ENCODE measurements at places on chromosomes 2 and 18.

DNA sequence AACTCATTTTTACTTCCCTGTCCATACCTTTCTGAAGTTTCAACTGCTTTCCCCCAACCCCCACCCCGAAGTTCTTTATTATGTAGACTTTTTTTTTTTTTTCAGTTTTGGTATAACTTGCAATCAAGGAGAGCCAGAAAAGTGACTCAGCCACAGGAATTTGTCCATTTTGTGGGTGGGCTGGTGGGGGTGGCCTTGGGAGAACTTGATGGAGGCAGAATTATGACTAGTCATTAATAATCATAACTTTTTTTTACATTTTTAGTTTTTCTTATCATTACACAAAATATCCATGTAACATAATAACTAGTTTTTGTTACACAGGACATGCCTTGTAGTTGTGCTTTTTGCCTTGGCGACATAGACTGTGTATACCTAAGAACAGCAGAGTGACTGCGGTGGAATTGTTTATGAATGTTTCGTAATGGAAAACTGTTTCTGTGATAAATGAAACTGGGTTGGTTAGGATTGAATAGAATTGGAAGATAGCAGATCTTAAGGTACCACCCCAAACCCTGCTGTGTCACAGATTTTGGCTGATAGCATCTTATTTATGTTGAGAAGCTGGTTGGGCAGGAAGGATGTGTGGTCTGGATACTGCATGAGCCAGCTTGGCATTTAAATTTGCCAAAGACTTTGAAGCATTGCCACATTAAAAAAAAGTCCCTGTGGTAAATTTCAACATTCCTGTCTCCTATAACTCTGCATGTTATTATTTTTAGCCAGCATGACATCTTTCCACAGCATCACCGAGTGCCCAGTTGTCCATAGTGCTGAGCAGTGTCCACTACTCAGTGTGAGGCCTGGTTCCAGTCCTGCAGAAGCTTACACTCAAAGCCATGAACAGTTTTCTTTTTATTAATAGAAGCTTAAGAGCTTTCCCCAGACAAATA lies 30.7 kb downstream of the LYPD6B start:
- DNase-seq, result no peak

- DNase-seq, result no peak
Measured at GRCh38 chr2:51258301-51258700, 226.4 kb upstream of the NRXN1 start.

DNA sequence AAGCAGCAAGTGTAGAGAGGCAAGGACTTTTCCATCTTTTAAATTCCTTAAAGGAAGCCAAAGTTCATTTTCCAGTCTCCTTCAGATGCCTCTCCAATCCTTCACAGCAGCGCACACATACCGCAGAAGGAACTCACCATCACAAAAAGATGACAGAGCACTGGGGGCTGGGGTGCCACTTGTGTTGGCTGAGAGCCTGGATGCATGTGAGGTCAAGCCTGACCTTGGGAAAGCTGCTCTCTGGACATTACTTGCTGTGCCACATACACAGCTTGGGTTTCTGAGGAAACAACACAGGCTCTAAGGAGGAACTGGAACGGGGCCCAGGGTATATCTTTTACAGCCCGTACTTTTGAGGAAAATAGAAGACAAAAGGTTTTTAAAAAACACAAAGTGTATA lies 364.3 kb upstream of the MEX3C start:
- DNase-seq, result no peak

DNA sequence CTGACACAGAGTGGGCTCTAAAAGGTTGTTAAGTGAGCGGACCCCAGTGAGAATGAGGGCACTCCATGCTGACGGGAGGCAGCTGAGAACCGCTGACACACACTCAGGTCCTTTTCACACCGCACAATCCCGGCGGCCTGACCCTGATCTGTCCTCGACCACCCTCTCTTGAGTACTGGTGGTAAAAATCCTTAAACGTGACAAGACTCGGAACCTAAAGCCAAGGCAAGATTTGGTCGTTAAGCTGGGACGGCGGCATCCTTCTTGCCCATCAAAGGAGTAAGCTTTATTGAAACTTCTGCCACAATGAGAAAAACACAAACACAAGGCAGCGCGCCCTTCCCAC lies 569 bp downstream of the TMX3 start:
- no peak for DNase-seq

DNA sequence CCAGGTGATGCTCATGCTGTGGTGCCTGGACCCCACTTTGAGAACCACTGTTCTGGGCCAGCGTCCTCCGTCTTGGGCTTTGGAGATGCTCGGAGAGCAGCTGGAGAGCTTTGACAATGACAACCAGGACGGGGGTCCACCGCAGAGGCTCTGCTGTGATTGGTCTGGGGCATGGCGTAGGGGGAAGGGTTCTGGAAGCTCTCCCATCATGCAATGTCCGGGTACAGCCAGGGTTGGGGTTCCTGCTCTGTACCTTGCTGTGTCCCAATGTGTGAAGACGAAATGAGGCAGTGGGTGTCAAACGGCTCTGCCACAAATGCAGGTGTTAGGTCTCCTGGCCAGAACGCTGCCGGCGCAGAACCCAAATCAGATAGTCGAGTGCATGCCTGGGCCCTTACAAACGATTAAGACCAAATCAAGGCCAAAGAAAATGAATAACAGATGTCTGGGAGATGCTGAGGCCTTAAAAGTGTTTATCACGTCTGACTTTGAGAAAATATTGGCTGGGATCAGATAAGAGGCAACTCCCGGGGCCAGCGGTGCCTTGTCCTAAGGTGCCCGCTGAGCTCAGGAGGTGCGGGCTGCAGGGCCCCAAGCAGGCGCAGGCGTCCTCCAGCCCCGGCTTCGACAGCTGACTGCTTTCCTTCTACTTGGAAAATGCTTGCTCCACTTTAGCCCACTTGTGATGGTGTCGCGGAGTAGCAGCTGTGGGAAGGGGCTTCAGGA lies 117.2 kb downstream of the VAPA start:
- DNase-seq, result no peak

- no peak for DNase-seq
Measured at GRCh38 chr2:231666171-231667095, 41.9 kb upstream of the PTMA start.

GRCh38 chr18:47595831-47596501 lies 334.5 kb downstream of the SMAD2 start:
- peak; percentile 5 for DNase-seq

DNA sequence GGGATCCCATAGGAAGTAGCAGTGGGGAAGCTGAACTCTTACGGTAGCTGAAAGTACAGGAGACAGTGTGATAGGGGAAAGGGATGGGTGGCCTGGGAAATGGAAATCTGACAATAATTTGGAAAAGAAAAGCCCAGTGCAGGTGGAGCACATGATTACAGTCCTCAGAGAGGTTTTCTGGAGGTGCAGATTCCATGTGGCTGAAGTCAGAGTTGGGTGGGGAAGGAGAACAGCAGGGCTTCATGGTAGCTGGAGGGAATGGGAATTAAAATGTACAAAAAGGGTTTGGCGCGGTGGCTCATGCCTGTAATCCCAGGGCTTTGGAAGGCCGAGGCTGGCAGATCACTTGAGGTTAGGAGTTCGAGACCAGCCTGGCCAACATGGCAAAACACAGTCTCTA lies 12.2 kb downstream of the HRH4 start:
- no peak for DNase-seq

DNA sequence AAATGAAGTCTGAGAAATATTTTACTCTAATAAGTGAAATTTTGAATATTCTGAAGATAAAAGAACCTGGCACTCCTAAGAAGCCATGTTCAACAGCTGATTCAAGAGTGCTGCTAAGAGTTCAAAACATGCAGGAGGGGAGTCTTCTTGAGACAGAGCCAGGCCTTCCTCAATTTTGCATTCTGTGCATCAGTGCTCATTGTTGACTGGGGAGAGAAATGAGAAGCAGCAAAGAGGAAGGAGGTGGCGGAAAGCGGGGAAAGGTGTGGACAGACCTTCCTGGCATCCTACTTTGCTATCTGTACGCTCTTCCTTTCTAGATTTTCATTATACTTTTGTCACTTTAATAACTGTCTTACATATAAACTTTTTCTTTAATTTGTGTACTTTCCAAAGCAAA lies 29.7 kb upstream of the TXNDC2 start:
- no peak for DNase-seq

DNA sequence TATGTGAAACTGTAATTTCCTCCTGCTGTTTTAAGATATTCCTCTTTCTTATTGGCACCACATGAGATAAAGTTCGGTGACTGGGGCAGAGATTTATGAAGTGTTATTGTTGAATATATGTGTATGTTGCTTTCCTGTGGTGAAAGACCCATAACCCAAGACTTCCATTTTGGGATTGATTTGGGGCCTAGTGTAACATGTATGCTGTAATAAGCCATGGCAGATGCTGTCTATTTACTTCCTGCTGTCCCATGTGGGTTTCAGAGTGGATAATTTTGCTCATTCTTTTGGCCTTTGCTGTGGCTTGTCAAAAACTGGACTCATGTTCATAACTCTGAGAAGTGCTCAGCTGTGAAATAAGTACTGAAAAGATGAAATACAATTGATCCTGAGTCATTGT lies 10.8 kb upstream of the MYO1B start:
- no peak for DNase-seq

DNA sequence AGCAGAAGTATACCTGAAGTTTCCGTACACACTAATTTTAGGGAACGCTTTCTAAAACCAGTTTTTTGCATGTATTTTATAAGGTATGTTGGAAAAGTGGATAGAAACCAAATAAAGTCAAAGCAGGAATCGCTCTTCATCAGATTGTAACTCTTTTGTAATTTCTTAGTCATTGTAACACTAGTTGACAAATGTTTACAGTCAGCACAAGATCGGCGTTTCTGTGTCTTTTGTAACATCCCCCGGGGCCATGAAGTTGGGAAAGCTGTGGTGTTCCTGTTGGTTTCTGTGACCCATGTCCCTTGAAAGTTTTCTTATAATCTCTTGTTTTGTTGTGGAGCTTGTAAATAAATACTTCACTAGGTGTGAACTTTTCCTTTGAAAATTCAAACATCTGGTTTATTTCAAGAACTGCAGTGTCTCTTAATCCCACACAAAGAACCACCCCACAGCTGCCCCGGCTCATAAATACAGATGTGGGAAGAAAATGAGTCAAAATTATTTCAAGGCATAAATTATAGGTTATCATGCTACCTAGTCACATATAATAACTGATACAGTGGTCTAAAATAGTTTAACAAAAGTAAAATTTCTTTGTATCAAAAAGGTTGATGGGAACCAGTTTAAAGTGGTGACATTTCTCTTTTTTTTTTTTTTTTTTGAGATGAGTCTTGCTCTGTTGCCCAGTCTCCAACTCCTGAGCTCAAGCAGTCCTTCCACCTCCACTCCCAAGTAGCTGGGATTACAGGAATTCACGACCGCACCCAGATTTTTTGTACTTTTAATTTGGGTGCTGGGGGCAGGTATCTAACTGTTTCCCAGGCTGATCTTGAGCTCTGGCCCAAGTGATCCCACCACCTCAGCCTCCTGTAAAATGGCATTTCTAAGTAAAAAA lies 751 bp upstream of the NMI start:
- DNase-seq, result no peak

DNA sequence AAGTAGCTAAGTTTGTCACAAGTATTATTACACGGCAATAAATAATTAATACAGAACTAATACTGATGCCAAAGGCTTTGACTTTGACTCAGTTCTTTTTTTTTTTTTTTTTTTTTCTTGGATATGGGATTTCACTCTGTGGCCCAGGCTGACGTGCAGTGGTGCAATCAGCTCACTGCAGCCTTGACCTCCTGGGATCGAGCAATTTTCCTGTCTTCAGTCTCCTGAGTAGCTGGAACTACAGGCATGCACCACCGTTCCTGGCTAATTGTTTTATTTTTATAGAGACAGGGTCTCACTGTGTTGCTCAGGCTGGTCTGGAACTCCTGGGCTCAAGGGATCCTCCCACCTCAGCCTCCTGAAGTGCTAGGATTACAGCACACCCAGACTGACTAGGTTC lies 284.5 kb downstream of the SS18 start:
- DNase-seq, result no peak

DNA sequence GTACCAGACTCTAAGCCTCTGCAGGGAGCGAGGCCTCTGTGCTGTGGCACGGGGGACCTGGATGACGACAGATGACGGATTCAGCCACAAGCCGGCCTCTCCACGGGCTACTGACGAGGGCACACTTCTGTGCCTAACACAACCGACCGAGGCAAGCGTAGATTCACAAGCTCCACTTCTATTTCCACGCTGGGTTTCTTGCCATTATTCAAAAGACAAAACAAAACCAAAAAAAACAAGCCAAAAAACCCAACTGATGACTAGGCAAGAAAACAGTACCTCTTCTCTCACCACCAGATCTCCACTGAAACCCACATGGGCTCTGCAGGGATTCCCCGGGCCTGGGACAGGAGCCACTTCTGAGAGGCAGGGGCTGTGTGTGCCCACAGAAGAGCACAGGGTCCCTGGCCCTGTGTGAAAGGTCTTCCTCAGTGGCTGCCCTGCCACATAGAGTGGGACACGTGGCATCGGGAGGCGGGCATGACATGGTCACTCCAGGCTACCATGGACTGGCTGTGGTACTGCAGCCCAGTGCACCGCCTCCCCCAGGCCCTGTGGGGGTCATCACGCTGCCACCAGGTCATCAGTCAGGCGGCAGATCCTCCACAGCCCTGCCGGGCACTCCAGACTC lies 254.7 kb downstream of the HDAC4 start:
- DNase-seq, result no peak

- no peak for DNase-seq
Measured at GRCh38 chr2:42385225-42385624, 24.2 kb upstream of the COX7A2L start.

- no peak for DNase-seq
Measured at GRCh38 chr18:65411061-65411460, 339.8 kb upstream of the CDH7 start.

- DNase-seq, result no peak
Measured at GRCh38 chr18:80231151-80231550, 16.2 kb downstream of the PARD6G start.

GRCh38 chr2:964562-964961 lies 13.9 kb downstream of the SNTG2 start:
- no peak for DNase-seq

DNA sequence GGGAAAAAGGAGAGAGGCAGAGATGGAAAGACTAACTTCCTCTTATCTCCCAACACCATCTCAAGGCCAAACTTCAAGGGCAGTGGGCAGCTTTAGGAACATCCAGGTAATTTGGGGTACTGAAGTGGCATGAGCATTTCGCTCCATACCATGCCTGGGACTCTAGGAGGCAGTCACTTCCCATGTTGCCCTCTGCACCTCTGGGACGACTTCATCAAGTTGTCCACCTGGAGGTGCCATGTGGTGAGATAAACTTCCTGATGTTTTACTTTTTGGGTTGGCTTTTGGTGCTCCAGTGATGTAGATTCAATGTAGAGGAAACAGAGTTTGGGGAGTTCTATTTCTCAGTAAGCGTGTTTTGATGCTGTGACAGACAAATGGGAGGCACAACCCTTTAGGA lies 56.3 kb upstream of the UPP2 start:
- DNase-seq, result no peak
